SIG-M5 (cell line): ENCODE measurements at places on chromosomes 7 and 10.

DNA sequence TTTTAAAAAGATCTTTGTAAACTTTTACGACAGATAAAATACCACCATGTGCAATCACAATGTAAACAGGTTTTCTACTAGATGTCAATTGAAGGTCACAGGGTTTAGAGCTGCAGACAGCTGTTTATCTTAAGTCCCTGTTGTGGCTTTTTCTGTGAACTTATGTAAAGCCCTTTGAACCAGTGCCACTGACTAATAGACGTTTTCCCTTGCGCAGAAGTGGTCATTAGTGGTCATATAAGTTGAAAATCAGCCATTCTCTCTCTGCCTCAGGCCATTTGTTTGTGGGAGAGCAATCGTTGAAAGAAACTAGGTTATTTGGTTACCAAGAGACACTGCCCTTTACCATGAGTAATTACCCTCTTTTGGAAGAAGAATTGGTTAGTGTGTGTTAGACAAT lies 23.9 kb downstream of the CACNB2 start:
- DNase-seq = no peak

- DNase-seq = no peak
Observed at GRCh38 chr10:133262696-133263095, 14.0 kb downstream of the ADAM8 start.

GRCh38 chr7:21374134-21374533 lies 53.7 kb upstream of the SP4 start:
- DNase-seq = no peak

- DNase-seq = no peak
Observed at GRCh38 chr10:3054183-3054850, 13.0 kb upstream of the PFKP start.

DNA sequence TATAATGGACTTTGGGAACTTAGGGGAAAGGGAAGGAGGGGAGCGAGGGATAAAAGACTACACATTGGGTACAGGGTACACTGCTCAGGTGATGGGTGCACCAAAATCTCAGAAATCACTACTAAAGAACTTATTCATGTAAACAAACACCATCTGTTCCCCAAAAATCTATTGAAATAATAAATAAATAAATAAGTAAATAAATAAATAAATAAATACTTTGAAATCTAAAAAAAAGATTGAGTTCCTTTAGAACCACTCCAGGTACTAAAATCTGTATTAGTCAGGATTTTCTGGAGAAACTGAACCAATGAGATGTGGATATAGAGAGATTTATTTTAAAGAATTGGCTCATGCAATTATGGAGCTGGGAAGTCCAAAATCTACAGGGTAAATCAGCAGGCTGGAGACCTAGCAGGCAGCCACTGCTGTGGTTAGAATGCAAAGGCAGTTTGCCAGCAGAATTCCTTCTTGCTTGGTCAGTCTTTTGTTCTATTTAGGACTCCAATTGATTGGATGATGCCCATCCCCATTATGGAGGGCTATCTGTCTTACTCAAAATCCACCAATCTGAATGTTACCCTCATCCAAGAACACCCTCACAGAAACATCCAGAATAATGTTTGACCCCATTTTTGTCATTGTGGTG lies 8.9 kb downstream of the IGFBP1 start:
- DNase-seq = no peak

DNA sequence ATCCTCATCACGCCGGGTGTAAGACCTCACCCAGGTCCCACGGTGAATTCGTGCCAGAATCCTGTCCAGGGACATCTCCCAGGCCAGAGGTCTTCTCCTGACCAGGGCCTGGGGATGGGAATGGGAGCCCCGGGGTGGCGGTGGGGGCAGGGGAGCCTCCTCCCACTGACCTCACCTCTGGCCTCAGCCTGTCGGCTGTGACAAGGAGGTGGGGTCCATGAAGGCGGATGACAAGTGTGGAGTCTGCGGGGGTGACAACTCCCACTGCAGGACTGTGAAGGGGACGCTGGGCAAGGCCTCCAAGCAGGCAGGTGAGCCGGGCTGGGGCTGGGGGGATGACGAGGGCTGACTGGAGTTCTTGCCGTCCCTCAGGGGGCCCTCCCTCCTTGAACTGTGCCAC lies 41.3 kb downstream of the TBATA start:
- no peak for DNase-seq
